Thoracic aorta (tissue), 2 donors: ENCODE measurements at places on chromosomes 13 and 19.

GRCh38 chr13:26762745-26763345 is 2.3 kb upstream of the GPR12 start:
- H3K4me3 ChIP-seq: no peak overlapping the region
- H3K27ac ChIP-seq: no peak overlapping the region
- DNase-seq: no peak
- H3K4me1 ChIP-seq: peaks cover 11% of the 10 kb centered on the region
- no peaks in the 10 kb centered on the region for H3K27me3 ChIP-seq
- no peaks in the 10 kb centered on the region for H3K36me3 ChIP-seq

DNA sequence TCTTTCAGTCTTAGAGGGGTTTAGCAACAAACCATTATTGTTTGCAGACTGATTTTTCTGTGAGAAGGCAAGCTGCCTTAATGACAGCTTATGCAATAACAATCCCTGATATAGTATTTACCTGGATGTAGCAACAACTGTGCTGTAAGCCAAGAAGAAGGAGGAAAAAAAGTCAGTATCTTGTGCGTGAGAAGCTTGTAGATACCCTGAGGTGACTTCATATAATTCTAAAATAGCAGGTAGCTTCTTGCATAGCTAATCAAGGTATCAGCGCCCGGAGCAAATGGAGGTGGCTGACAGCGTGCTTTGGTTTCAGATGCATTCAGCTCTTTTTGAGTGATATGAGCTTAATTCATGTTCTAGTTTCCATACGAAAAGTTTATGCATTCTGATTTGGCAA is 309.8 kb downstream of the KLF5 start:
- H3K4me3 ChIP-seq: no peak overlapping the region
- DNase-seq: no peak
- no peak overlapping the region for H3K27ac ChIP-seq
- no peaks in the 10 kb centered on the region for H3K4me1 ChIP-seq
- H3K36me3 ChIP-seq: no peaks in the 10 kb centered on the region
- H3K27me3 ChIP-seq: no peaks in the 10 kb centered on the region

- no peak for DNase-seq
- no peaks in the 10 kb centered on the region for H3K4me1 ChIP-seq
- H3K27ac ChIP-seq: no peak overlapping the region
Measured at GRCh38 chr13:24183741-24184182, 23.2 kb downstream of the SPATA13 start.

GRCh38 chr13:75180805-75181455 is 301.0 kb downstream of the TBC1D4 start:
- H3K4me1 ChIP-seq: peaks cover 4% of the 10 kb centered on the region
- H3K4me3 ChIP-seq: no peak overlapping the region
- no peaks in the 10 kb centered on the region for H3K27me3 ChIP-seq
- H3K36me3 ChIP-seq: no peaks in the 10 kb centered on the region
